ENCODE measurements at places on chromosomes 2 and 18.

DNA sequence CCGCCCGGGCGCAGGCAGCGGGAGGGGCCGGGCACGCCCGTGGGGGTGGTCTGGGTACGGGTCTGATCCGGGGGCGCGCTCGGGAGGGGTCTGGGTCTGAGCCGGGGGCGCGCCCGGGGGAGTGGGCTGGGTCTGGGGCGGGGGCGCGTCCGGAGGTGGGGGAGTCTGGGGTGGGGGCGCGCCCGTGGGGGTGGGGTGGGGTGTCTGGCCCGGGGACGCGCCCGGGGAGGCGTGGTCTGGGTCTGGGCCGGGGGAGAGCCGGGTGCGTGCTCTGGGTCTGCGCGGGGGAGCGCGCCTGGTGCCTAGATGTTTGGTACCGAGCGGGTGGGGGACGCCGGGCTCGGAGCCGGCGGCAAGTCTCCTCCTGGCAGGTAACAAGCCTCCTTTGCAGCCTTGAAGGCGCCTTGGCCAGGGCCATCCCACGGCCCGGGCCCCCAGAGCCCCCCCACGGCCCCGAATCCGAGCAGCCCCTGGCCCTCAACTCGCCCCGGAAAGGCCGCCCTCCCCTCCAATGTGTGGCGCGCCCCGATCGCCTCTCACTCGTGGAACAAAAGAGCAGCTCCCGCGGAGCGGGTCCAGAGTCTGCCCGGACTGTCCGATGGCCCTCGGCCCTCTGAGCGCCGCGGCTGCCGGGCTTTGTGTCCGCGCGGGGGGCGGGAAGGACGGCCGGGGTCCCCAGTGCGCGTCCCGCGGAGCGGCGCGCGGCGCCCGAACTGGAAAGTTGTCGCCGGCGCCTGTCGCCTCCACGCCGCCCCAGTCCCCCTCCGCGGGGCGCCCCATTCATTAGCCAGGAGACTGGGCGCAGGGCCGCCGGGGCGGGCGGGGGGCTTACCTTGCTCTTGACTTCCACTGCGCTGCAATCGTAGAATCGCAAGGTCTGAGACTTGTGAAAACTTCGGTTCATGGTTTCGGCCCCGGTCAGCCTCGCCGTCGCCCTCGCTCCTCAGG is 595 bp downstream of the PARD6G start:
- no peak for DNase-seq

- DNase-seq = no peak
Observed at GRCh38 chr18:30763902-30764350, 278.6 kb downstream of the DSC3 start.

- DNase-seq = no peak
Observed at GRCh38 chr2:189485146-189485545, 43.9 kb downstream of the WDR75 start.

GRCh38 chr18:61870151-61870550 is 22.7 kb downstream of the RNF152 start:
- no peak for DNase-seq

GRCh38 chr2:26067186-26067974 is 33.5 kb downstream of the RAB10 start:
- DNase-seq = no peak

DNA sequence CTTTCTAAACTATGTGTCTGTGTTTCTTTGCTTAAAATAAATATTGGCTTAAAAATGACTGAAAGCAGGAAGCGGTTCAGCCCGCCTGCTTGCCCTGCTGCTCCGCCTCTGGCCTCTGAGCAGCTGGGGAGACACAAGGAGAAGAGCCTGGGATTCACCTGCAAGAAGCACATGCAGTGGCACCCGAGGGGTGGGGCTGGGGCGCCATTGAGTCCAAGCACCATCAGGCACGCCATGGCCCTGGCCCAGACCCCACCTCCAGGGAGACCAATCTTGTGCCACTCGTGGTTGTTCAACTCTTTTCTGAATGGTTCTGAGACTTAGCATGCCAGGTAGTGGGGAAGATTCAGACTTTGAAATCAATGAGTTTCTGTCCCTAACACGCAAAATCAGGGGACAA is 495.5 kb upstream of the MYT1L start:
- no peak for DNase-seq

DNA sequence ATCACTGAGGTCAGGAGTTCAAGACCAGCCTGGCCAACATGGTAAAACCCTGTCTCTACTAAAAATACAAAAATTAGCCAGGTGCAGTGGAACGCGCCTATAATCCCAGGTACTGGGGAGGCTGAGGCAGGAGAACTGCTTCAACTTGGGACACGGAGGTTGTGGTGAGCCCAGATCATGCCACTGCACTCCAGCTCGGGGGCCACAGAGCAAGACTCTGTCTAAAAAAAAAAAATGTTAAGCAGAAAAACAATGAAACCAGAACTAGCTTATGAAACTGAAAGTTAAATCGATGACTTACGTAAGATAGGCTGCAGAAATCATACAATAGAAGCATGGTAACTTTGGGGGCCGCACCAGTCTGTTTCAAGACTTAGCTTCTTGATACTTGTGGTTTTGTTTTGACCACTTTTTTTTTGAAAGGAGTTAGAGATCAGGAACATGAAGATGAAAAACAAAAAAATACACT is 6.2 kb upstream of the GPR155 start:
- DNase-seq = no peak

DNA sequence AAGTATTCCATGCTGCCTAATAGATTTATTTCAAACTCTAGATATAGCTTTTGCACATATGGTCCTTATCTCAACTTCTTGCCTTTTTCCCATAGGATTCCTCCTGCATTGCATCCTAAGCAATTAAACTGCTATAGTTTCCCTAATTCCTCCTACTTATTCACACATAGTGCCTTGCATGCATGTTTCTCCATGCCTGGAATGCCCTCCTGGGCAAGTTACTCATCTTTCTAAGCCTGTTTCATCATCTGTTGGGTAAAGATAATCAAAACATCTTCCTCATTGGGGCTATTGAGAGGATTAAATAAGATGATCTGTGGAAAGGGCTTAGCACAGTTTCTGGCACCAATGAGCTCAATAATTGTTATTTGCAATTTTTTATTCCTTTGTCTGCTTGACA is 726.5 kb downstream of the SLC4A3 start:
- DNase-seq = no peak

DNA sequence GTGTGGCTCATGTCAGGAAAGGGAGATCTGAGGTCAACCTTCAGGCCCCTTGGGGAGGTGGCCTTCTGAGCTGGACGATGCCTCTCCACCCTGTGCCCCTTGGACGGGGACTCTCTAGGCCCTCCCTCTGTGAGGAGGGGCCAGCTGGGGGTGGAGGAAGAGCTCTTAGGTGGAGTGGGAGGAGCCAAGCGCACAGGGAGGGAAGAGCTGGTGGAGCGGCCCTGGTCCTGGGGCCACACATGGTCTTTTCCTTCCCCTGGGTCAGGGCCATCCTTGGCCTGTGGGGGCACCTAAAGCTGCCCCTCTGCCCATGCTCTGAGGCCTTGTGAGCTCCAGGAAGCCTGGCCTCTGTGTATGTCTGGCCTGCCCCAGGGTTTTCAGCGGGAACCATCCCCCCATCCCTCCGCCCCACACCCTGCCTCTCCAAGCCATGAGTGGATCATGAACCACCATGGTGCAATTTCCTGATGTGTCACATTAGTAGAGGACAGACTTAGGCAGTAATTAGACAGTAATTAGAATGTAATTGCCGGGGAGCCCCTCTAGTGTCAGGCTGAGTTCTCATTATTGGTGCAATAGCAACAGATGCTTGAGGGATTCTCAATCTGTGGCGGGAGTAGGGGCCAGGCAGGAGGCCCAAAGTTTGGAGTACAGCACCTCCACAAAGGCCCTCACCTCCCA is 63.0 kb downstream of the GLI2 start:
- DNase-seq = no peak

GRCh38 chr2:218517434-218518206 is 50.5 kb downstream of the USP37 start:
- DNase-seq = no peak

DNA sequence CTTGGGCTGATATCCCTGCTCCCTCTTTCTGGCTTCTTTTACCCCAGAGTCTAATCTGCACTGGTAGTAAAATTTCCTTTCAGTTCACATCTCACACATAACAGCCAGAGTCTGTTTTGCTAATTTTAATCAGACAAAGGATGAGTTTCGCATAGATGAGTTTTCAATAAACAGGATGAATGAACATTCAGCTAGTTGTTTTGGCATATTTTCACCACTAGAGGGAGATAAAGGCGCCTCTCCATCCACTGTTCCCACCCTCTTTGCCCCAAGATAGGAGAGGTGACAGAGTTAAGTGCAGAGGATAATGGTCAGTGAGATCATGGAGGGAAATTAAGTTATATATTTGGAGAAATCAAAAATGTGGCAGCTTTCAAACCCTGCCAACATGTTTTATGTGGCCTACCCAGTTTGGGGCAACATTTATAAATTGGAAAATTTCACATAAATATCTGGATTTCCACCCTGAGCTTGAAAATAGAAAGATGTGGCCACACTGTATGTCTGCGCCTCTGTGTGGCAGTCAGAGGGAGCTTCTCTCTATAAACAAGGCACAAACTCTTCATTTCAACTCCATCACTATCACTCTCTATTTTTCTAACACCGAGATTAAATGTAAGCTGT is 48.5 kb upstream of the DTNA start:
- no peak for DNase-seq

- DNase-seq = no peak
Observed at GRCh38 chr2:43126817-43127207, 99.6 kb downstream of the ZFP36L2 start.

- peak; percentile 1 for DNase-seq
Observed at GRCh38 chr2:30784682-30785081, 22.6 kb downstream of the CAPN13 start.

DNA sequence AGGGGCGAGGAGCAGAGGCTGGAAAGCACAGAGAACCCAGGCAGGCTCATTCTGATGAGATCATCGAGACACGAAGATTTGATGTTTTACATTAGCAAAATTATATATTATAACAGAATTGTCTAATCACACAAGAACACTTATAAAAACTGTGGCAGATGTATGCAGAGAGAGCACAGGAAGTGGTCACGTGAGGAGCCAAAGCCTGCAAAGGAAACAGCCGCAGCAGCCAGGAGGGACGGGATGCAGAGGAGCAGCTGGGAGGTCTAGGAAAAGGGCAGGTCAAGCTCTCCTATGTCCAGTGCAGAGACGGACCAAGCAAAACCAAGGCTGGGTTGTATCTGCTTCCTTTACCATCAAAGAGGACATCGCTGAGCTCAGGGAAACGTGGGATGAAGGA is 355.1 kb upstream of the MYT1L start:
- DNase-seq = no peak

DNA sequence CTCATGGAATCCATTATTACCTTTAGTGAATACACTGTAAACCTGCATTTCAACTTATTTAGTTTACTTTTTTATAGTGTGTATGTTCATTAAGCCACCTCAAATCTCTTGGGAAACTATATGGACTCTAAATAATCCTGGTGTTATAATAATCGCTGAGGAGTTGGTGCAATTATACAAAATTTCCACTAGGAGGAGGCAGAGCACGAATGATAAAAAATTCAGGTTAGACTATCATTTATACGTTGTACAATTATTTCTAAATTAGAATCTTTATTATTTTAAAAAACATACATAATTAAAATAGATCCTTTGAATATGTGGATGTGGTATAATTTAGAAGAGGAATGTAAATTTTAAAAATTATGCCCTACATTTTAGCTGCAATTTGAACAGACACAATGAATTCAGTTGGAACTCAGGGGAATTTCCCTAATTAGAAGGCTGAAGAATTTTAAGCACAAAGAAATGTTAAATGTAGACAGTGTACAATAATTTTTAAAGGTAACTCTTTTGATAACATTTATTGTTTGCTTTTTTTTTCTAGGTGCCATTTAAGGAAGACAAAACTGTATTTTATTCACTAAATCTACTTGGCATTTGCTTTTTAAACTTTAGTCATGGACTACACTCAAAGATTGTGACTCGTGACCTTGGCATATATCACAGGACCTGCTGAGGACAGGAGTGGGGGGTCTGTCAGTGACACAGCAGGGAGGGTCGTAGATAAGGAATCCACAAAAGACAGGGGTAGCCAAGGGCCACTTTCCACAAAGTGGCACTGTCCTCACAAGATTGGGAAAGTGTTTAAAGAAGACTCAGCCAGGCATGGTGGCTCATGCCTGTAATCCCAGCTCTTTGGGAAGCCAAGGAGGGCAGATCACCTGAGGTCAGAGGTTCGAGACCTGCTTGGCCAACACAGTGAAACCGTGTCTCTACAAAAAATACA is 45.5 kb downstream of the RAB12 start:
- DNase-seq = no peak

DNA sequence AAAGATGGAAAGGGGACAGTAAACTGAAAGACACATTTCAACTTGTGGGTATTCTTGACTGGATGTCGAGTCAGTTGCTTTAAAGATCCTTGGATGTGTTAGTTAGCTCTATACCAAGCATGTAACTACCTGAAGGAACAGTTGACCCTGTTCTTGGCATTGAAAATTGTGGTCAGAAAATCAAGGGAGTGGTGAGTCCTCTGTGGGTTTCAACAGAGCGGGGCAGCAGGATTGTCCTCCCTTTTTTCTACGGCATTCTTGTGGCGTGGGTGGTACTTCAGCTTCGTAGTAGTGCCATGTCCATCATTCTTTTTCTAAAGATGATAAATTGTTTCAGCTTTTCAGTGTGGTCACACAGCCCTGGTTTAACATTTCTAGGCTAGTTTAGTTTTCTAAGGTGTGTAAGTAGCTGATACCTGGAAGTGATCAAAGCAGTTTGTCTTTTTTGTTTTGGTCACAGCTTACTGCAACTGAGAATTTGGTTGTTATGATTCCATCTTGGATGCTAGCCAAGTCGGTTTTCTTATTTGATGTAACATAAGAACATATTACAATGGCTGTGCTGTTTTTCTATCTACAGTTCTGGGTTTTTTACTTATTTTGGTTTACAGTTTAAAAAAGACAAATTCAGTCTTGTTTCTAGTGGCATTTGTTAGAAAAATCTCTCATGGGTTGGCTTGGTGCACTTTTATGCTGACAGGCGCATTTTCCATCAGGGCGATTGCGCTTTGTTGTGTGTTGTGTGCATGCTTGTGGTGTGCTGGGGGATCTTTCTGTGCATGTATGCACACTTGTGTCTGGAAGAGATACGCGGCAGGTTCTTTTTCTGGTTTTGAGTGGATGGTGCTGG is 84.7 kb downstream of the ZNF407 start:
- DNase-seq = no peak

DNA sequence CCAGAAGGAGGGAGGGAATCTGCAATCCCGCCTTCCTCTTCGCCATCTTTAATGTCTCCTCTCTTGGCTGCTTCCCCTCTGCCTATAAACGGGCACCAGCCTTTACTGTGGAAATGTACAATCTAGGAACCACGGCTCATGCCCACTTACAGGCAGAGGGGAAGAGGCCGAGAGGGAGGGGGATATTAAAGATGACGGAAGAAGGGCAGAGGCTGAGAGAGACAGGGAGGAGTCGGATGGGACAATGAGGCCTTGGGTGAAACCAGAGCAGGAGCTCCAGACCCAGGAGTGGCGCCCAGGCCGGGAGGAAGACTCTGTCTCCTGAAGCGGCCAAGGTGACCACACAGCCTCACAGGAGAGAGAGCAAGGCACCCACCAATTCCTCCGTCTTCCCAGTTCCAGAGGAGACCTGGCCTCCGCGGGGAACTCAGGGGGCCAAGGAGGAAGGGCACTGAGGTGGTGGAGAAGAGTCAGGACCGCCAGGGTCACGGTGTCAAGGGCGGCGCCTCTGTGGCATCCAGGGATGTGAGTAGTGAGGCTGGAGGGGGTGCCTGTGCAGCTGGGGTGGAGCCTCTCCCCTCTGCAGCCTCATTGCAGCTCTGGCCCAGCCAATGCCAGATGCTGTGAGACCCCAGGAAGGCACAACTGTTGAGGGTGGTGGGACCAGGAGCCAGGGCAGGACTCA is 67.8 kb downstream of the CIB4 start:
- no peak for DNase-seq

- DNase-seq = no peak
Observed at GRCh38 chr2:98334439-98335078, 11.7 kb upstream of the CNGA3 start.
